ENCODE measurements at places on chromosomes 2 and 18. TPM values are rescaled to one million over a fixed set of nuclear protein-coding genes. Genes with fewer than 3 reads are reported as not detected.

The PKDCC gene
- total RNA-seq: 339 TPM

The NRP2 gene
- 60.2 TPM for total RNA-seq

The ALPI gene
- 3.9 TPM for total RNA-seq

The ST8SIA5 gene
- total RNA-seq: 0.44 TPM

GRCh38 chr2:133508546-133509165, 59.6 kb downstream of the NCKAP5 start:
- no peak for DNase-seq

DNA sequence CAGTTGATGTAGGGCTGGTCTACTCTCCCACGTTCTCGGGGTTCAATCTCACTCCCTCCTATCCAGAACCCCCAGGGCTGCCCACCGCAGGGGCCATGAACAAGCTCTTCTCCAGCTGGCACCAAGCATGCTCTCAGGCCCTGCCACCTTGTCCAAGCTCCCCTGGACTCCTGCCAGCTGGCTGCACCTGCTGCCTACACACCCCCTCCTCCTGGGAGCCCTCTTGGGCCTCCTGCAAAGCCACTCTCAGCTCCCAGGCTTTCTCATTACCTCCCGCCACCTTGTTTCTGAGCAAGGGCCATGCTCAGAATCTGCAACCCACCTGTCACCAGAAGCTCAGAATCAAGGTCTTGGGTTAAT, 56.0 kb downstream of the HDAC4 start:
- DNase-seq: no peak
